CD4-positive, alpha-beta T cell (primary cell): ENCODE measurements at places on chromosomes 11 and 22.

DNA sequence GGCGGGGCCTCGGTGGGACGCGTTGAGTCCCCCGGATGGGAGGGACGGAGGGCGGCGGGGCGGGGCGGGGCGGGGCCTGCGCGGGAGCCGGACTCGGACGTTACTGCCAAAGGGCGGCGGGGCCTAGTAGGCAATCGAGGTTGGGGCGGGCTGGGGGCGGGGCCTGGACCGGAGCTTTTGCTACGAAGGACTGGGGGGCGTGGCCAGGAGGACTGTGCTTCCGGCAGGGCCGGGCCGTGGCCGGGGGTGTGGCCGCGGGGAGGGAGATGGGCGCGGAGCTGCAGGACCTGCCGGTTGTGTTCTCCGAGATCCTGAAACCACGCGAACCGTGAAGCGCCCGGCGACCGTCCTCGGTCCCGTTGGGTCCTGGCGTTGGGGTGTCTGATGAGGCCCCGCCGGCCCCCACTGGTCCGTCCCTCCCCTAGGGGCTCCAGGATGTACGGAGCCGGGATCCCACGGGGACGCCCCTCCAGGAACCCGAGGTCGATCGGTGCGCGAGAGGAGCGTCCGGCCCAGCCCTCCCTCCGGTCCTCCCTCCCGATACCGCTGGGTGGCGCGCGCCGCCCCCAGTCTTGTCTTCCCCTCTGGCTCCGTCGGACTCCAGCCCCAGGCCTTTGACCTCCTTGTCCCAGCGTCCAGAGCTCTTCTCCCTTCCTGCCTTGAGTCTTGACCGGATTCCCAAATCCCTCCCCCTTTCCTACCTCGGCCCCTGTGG lies 648 bp upstream of the NUDT8 start:
- peak; percentile 97 for DNase-seq

- DNase-seq, result no peak
Observed at GRCh38 chr11:36135076-36135475, 154.1 kb downstream of the COMMD9 start.

GRCh38 chr11:68550485-68550817 lies 89.9 kb downstream of the PPP6R3 start:
- no peak for DNase-seq

DNA sequence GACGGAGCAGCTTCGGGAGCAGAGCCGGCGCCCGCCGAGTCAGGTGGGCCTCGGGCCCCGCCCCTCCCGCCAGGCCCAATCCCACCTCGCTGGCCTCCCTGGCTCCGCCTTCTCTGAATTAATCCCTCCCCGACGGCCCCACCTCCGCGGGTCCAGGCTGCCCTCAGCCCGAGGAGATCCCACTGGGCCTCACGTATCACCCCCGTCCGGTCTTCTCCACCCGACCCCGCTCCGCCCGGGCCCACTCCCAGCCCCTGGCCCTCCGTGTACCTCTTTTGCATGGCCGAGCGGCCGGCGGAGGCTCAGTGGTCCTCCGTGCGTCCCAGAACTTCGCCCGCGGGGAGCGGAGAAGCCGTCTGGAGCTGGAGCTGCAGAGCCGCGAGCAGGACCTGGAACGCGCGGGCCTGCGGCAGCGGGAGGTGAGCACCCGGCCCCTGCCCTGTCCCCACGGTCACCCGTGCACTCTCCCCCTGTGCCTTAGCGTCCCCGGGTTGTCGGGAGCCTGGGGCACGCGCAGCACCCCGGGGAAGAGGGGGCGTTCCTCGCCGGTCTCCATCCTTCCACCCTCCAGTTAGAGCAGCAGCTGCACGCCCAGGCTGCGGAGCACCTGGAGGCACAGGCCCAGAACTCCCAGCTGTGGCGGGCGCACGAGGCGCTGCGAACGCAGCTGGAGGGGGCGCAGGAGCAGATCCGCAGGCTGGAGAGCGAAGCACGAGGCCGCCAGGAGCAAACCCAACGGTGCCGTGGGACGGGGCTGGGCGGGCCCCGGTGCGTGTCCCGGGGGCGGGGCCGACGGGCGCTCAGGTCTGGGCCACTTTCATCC lies 2.2 kb upstream of the CD151 start:
- DNase-seq, result peak; percentile 42

DNA sequence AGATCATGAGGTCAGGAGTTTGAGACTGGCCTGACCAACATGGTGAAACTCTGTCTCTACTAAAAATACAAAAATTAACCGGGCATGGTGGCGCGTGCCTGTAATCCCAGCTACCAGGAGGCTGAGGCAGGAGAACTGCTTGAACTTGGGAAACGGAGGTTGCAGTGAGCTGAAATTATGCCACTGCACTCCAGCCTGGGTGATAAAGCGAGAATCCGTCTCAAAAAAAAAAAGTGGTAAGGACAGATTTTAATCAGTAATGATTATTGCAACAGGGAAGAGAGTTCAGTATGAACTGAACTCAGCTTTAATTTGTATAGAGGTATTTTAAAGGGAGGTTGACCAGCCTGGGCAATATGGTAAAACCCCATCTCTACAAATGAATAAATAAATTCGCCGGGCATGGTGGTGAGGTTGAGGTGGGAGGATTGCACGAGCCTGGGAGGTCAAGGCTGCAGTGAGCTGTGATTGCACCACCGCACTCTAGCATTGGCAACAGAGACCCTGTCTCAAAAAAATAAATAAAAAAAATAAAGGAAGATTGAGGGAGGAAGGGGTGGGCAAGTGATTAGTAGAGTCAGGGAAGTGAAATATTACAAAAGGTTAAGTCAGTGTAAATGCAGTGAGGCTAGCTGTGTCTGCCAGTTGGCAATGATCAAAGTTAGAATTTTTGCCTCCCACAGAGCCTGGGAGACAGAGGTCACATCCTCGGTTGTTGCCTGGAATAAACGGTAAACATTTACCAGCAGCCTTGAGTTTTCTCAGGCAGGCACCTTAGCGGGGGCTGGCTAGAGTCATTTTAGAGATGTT lies 2.6 kb upstream of the MCM5 start:
- DNase-seq, result no peak
